ENCODE measurements at places on chromosomes 6 and 20.

DNA sequence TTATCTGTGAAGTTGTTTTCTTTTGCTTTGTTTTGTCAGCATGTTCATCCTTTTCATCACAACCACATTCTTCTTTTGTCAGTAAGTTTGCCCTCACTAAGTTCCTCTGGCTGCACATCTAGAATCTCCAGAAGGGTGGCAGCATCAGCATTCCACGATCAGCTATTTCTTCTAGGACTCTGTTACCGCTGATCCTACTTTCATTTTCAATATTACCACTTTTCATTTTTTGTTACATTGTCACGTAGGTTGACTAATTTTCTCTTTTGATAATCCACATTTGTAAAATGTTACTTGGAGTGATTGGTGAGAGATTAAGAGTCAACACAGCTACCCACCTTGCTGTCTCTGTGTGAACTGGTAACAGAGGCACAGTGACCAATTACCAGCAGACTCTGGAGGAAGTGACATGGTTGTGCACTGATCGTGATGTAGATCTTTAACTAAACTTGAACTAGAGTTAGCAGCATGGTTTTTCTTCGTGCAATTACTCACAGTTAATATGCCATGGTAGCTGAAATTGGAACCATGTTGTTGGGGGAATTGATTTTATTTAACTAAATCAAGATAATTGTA, 307.9 kb upstream of the SLC35B3 start:
- DNase-seq = no peak

- peak; percentile 68 for DNase-seq
Measured at GRCh38 chr20:32761831-32762753, at the start of gene DNMT3B. Gene DNMT3B (plus strand): TSS chr20:32762385. CDS start chr20:32780324, 17,939 bp downstream.

- DNase-seq = no peak
Measured at GRCh38 chr20:32128167-32128566, 18.7 kb downstream of the TM9SF4 start.

DNA sequence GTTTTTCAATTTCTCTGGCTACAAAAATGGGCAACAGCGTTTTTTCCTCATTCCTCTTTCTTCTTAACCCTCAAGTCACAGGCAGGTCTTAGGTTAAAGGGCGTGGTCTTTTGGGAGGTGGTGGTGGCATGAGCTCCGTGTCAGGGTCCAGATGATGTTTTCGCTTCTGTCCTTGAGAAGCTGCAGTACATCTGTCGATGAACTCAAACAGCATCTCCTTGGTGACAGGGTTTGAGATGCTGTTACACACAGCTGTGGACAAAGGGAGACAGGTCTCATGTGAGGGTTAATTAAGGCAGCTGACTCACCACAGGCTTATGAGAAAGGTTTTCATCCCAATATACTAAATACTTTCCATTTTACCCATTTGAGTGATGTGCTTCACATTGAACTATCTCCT, 350.8 kb downstream of the RNGTT start:
- no peak for DNase-seq

- no peak for DNase-seq
Measured at GRCh38 chr6:130382872-130383490, 17.2 kb downstream of the TMEM200A start.

DNA sequence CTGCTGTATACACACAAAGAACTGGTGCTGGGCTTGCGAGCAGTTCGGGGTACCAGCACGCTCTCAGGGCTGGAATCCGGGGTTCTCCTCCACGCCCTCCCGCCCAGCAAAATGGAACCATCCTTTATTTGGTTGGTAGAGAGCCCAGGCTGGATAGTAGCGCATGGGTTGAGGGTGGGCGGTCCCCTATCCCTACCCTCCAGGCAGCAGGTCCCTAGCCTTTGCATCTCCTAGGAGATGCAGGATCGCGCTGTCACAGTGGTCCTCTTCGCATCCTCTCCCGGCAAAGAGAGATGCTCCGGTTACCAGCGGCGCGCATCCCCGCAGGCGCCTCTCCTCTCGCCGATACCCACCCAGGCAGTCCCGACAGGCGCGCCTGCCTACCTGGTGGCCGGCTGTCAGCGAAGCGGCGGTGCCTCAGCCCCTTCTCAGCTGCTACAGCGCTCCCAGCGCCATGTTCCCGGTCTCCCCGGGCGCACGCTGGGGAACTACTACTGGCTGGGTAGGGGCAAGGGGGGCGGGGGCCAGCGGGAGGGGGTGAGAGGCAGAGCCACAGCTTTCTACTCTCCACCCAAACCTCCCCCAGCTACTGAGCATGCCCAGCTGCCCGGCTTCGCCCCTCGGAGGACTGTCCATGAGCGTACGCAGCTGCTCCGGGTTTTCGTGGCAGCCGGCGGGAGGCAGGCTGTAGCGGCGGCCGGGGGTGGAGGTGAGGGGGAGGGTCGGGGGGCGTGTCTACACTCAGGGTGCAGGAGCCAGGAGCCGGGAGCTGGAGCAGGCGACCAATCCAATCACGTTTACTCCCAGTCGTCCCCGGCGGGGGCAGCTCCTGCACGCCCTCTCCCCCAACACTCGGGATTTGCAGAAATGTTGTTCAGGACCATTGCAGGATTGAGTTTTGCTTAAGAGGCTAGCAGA, at the start of gene PAK5:
Gene PAK5, minus strand, starts transcription at position 699 of the 918 bp plus-strand sequence. CDS start 194,748 bp downstream, outside the sequence.
- no peak for DNase-seq

DNA sequence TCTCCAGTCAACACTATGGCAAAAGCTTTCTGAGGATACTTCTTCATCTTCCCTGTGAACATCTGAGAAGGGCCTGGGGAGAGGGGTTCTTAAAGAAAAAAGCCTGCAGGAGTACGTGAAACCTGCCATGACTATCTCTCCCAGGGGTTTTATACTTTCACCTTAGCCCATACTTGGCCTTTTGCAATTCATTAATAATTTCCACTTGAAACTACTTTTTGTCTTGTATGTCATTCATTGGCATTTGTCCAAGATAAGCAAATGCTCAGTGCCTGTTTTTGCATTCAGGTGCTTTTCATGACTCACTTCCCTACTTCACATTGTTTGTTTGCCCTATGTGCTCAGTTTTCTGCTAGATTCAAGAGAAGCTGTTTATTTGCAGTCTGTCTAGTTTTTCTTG, 580.3 kb upstream of the GJE1 start:
- no peak for DNase-seq

DNA sequence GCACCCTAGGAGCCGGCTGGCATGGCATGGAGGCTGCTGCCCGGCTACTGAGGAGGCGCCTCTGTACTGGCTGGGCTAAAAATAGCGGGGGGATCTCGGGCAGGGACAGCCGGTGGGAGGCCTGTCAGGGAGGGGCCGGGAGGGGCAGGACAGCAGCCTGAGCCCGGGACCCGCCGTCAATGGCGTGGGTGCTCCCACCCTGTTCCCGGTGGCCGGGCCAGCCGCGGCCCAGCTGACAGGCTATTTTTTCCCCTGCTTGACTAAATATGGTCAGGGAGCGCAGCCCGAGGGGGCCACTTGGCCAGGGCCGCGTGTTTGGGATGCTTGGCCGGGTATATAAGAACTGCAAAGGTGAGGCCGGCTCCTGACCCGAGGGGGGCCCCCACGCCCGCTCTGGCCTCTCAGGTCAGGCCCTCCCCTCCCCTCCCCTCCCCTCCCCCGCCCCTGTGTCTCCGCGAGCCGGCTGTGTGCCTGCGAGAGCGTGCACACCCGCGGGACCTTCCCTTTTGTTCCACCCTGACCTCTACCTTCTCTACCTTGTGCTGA, 74.4 kb upstream of the GATA5 start:
- DNase-seq = no peak

GRCh38 chr20:37521061-37521771, at the start of gene NNAT:
Gene NNAT (plus strand): TSS chr20:37521250. CDS start chr20:37521332, 82 bp downstream.
- no peak for DNase-seq

DNA sequence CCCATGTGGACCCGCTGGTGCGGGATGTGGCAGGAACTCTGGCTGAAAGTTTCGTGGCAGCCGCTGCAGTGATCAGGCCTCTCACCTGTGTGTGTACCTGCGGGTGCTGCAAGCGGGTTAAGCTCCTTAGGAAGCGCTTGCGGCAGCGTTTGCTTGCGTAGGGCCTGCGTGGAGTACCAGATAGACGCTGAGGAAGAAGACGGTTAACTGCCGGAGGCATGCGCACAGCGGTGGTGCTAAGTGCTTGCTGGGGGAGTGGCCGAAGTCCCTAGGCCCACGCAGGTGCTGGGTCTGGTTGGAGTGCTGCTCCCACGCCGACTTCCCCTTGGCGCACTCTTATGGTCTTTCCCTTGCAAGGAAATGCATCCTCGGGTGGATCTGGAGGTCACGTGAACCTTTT, 23.0 kb downstream of the ZSCAN31 start:
- no peak for DNase-seq

DNA sequence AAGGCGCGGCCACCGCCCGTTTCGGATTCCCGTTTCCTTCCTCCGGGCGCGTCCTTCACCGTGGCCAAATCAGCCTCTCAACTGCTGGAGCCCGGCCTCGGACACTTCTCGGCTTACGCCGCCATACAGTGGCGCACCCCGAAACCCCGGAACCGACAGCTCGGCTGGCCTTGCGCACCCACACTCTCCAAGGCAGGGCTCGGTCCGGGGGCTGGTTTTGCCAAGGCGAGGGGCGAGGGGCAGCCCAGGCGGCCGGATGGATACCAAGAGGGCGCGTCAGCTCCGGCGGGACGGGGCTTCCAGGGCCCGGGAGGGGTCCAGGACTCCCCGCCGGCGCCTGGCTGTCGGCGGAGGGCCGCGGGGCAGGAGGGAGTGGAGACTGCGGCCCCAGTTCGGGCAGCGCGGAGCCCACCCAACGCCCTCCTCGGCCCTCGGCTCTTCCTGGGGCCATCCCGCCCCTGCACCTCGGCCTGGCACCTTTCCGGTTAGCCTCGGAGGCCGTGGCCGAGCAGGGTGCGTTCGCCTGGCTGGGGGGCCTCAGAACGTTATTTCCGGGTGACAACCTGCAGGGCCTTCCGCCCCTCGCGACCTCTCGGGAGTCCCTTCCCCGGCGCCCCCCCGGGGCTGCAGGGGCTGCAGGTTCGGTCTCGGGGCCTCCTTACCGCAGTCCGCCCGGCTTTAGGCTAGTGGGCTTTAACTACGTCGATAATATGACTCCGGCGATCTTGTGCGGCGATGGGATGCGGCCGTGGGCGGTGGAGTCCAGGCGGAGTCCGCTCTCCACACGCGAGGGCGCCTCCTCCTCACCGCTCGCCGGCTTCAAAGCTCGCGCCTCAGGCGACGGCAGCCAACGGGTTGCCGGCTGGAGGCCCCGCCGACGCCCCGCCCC, 697 bp upstream of the CEP43 start:
- DNase-seq = peak; percentile 9

- no peak for DNase-seq
Measured at GRCh38 chr6:147787417-147787816, 278.9 kb downstream of the SAMD5 start.

- DNase-seq = no peak
Measured at GRCh38 chr6:12345694-12346058, 55.5 kb downstream of the EDN1 start.

GRCh38 chr20:6265204-6265904, 142.5 kb upstream of the FERMT1 start:
- DNase-seq = no peak

DNA sequence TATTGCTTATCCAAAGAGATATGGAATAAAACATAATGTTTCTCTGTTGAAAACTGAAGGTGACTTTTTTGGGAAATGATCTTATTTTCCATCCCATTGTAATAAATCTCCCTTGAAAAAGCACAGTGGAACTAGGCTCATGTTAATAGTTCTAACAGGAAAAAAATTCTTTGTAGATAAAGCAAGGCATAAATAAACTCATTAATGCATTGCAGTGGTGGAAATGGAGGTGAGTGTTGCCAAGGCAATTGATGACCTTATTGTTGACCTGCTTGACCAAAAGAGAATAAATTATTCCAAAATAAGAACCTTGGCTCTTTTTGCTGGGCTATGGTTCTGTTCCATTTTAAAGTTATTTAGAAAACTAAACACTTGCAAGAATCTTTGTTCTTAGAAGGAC, 55.2 kb downstream of the TRMT11 start:
- DNase-seq = no peak

GRCh38 chr20:46823271-46823751, 71.3 kb upstream of the EYA2 start:
- no peak for DNase-seq

GRCh38 chr6:72950114-72950860, 275.0 kb downstream of the KHDC1L start:
- no peak for DNase-seq

All from stimulated activated CD4-positive, alpha-beta T cell treated with anti-CD3 and anti-CD28 coated beads, Interleukin-15, amount 100 ng/mL, for 1 hour (primary cell).